ENCODE measurements at places on chromosomes 2 and 18.

DNA sequence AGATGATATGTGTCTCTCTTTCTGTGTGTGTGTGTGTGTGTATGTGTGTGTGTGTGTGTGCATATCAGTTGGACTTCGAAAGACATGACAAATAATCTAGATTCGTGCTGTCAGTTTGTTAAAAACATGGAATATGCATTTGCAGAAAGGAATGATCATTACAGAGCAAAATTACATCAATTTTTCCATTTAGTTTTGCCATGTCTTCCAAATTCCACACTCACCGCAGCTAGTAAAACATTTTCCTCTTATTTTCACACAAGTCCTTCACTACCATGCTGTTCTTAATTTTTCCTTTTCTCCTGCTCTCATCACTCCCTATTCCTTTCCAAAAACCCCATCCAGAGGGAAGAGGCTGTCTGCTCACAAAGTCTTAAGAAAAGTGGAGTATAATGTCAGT, 1191.4 kb upstream of the SLC39A10 start:
- no peak for DNase-seq

- DNase-seq: no peak
These were observed 62.4 kb upstream of the MMADHC start for GRCh38 chr2:149650006-149650405.

GRCh38 chr2:106885329-106885728, 638 bp downstream of the ST6GAL2 start:
- peak; percentile 39 for DNase-seq

- no peak for DNase-seq
These were observed 190.0 kb downstream of the NAPG start for GRCh38 chr18:10715791-10716190.

DNA sequence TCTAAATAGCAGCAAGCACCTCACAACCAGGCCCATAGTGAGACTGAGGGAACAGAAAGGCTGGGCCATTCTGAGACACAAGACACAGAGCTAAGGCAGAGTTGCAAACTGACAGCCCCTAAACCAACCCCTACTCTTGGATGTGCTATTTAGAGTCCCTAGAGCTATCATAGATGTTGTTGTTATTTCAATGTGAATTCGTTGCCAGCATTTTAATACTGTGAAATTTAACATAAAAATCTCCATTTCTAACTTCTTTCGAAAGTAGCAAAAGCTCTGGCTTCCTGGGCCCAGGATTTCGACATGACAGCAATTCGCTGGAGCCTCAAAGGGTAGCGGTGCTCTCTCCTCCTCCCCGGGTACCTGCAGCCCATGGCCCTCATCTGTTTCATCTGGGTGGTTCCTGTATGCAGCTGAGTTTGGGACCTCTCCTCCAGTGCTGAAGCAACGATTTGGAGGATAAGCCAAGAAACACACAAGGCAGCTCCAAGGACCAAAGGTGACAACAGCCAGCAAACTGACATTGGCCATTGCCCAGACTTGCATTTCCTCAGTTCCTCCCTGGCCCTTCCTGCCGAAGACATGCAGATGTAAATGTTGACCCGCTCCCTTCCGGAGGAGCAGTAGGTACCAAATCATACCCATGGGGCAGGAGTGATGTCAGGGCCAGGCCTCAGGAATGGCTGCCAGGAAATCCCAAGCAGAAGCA, 254.4 kb upstream of the NCKAP5 start:
- DNase-seq: no peak

DNA sequence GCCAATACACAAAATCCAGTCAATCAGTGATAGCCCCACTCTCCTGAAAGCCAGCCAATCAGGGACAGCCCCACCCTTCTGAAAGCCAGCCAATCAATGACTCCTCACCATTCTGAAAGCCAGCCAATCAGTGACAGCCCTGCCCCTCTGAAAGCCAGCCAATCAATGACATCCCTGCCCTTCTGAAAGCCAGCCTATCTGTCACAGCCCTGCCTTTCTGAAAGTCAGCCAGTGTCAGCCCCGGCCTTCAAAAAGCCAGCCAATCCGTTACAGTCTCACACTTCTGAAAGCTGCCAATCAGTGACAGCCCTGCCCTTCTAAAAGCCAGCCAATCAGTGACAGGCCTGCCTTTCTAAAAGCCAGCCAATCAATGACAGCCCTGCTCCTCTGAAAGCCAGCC, 95.9 kb upstream of the HDAC4 start:
- DNase-seq: no peak

- DNase-seq: no peak
These were observed 25.0 kb upstream of the KDM3A start for GRCh38 chr2:86416146-86416545.

- DNase-seq: peak; percentile 48
These were observed 2.0 kb downstream of the TMEM169 start for GRCh38 chr2:216083464-216084281.

DNA sequence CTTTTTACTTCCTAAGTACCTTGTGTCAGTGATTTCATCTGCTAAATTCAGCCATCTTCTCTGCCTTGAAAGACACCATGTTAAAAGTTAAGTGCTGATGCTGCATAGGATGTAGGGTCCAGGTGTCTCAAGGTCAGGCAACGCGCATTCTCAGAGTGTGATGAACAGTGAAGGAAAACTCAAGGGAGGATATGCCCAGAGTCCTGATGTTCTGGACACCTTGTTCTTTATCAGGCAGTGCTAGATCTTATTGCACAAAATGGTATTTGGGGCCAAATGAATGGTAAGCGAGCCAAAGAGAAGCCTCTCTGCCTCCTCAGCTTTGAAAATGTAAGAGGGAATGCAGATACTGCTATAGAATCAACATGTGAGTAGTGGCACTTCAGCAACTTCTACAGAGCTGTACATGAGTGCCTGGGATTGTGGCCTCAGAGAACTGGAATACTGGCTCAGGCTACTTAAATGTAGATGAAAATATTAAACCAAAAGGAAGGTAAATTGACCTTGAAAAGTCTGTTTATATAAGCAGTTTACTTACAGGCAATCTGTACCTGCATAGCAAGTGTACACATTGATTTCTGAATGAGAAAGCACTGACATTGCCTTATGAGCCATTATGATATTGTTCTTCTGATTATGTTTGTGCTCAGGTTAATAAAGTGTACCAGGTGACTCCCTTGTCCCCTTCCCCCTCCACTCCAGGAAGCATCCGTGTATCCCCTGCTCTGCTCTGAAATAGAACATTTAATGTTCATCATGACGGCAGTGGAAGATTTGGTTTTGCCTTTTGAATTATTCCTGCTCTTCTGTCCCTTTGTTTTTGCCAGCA, 86.7 kb upstream of the RANBP2 start:
- peak; percentile 94 for DNase-seq

DNA sequence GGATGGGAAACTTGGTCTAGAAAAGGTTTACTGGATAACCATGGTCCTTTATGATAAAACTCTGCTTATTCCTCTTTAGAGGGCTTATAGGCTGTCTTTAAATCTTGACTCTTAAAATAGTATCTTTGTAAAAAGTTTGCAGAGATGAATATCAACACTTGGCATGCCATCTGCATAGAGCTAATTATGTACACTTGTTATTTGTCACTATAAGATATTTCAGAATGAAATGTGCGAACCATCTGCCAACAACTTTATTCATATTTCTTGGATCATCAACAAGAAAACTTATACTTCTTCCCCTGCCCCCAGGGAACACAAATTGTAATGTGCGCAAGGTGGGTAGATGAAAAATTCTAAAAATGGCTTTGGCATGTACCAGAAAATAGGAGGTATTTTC, 653.0 kb upstream of the CHAC2 start:
- DNase-seq: no peak

DNA sequence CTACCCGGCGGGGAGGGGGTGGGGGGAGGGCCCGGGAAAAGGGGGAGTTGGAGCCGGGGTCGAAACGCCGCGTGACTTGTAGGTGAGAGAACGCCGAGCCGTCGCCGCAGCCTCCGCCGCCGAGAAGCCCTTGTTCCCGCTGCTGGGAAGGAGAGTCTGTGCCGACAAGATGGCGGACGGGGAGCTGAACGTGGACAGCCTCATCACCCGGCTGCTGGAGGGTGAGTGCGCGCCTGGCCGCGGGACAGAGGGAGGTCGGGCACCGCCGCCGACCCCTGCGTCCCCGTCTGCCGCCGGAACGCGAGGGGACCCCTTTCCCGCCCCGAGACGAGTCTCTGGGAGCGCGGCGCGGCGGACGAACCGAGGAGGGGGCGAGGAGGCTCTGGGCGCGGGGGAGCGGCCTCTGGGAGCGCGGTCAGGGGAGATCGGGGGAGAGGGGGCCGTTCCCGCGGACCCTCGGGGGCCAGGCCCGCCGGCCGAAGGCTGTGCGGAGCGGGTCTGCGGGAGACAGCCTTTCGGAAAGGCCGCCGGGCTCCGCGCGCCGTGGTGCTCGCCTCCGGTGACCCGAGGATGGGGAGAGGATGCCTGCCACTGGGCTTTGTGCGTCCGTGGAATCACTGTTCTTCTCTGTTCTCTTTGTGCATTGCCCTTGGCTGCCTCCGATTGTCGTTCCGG, 463 bp downstream of the PPP1CB start:
- peak; percentile 55 for DNase-seq

DNA sequence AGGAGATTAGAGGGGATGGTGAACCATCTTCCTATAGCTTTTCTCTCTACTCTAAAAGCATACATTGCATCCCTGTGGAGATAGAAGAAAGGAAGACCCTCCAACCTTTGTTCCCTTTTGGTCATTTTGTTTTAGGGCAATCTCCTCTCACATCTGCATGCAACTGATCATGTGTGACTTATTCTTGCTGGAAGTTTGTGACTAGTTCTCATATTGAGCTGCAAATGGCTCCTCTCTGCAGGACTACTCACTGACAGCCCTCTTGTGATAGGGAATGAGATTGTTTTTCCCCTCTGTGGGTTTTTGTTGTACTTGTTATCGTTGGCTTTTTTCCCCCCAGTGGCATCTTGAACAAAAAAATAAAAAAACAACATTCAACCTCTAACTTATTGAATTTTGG, 416.0 kb upstream of the CNTNAP5 start:
- no peak for DNase-seq

- no peak for DNase-seq
These were observed 49.2 kb downstream of the SIGLEC15 start for GRCh38 chr18:45874491-45875184.

- DNase-seq: no peak
These were observed 172.7 kb downstream of the SOCS6 start for GRCh38 chr18:70461323-70462077.

GRCh38 chr18:26022585-26022984, 67.8 kb downstream of the SS18 start:
- DNase-seq: no peak

GRCh38 chr2:66436581-66437001, 1.7 kb downstream of the MEIS1 start:
- no peak for DNase-seq

GRCh38 chr2:125313806-125314205, 1288.7 kb downstream of the CNTNAP5 start:
- no peak for DNase-seq

DNA sequence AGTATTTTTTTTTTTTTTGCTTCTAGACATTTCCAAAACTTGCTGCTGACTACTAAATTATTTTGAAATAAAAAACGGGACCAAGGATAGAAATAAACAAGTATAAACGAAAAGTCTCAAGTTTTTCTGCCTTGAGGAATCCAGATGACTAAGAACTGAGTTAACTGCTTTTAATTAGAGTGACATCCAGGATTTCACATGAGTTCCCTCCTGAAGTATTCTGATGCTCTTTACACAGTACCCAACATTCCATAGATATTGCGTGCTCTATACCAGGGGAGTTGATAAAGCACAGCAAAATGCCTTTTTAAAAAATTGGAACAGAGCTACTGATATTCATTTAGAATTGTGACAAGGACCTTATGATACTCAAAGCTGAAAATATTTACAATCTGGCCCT, 618.0 kb downstream of the CCDC85A start:
- DNase-seq: no peak

- no peak for DNase-seq
These were observed 91.0 kb downstream of the SH3BP4 start for GRCh38 chr2:235042576-235043515.

- DNase-seq: no peak
These were observed 860.4 kb upstream of the SOX11 start for GRCh38 chr2:4831751-4832150.

- DNase-seq: no peak
These were observed 184.7 kb downstream of the SATB2 start for GRCh38 chr2:199273042-199273511.

DNA sequence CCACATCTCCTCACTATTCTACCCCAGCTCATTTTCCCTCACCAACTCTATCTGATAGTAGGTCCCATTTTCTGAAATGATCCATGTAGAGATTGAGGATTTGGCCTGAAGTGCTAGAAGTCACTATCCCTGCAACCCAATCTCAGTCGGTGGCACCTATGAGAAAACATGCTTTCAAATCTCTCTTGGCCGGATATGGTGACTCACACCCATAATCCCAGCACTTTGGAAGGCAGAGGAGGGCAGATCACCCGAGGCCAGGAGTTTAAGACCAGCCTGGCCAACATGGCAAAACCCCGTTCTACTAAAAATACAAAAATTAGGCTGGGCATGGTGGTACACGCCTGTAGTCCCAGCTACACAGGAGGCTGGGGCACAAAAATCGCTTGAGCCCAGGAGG, 19.1 kb upstream of the MARCHF4 start:
- DNase-seq: no peak

GRCh38 chr2:137232076-137232475, 466.7 kb downstream of the THSD7B start:
- no peak for DNase-seq

DNA sequence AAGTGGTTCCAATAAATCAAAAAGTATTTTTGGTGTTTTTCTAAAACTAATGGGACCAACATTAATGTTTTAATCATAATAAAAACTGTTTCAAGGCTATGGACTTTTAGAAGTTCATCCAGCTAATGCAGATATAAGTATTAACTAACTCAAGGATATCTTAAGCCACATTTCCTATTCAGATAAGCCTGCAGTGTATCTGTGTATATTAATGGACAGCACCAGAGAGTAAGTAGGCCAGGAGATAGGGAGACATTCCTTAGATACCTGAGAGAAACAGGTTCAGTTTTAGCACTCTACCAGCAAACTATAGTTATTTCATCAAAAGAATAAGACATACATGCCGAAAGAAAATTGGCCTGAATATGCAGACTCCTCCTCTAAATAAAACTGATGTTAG, 27.3 kb downstream of the PREPL start:
- no peak for DNase-seq

GRCh38 chr18:519019-519879, 18.7 kb upstream of the COLEC12 start:
- DNase-seq: no peak

DNA sequence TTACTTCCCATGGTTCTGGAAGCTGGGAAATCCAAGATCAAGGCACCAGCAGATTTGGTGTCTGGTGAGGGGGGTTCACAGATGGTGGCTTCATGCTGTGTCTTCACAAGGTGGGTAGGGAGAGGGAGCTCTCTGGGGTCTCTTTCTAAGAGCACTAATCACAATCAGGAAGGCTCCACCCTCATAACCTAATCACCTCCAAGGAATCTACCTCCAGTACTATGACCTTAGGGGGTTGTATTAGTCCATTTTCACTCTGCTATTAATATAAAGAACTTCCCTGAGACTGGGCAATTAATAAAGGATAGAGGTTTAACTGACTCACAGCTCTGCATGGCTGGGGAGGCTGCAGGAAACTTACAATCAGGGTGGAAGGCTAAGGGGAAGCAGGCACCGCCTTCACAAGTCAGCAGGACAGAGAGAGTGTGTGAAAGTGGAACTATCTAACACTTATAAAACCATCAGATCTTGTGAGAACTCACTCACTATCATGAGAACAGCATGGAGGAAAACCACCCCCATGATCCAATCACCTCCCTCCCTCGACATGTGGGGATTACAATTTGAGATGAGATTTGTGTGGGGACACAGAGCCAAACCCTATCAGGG, 17.6 kb downstream of the TBC1D8 start:
- no peak for DNase-seq

- no peak for DNase-seq
These were observed 19.7 kb upstream of the MYCN start for GRCh38 chr2:15920696-15921095.

GRCh38 chr2:97688062-97688827, 18.7 kb downstream of the C2orf92 start:
- DNase-seq: no peak

All from NCI-H345 (cell line).